ENCODE measurements at places on chromosomes 5 and 9.

GRCh38 chr5:153469423-153469822 lies 21.0 kb upstream of the GRIA1 start:
- no peak for DNase-seq

- no peak for DNase-seq
Observed at GRCh38 chr5:10642367-10642766, 78.5 kb downstream of the ANKRD33B start.

DNA sequence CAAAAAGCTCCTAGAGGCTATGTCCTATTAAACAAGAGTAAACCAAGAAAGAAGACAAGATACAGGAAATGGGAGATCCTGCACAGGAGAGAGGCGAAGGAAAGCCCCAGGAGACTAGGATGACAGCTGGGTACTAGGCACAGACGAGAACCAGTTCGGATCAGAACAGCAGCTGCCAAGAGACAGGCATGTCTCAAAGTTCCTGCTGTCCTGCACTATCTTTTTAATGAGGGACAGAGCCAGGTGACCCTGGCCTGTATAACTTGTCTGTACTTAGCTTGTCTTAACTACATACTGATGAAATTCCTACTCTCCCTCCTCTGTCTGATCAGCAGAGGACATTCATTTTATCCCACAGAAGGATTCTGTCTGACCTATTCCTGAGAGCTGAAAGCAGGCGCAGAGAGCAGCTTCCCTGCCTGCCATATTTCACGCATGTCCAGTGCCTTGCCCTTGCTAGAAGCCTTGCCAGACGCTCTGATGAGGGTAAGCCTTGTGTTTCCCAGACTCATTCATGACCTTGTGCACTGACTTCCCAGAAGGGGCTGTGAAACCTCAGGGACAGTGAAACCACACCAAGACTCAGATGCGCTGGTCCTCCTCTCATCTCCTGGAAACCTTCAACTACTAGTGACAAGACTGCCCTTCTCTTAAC lies 24.7 kb downstream of the TSC1 start:
- DNase-seq = no peak

- DNase-seq = no peak
Observed at GRCh38 chr5:142834504-142834903, 64.3 kb downstream of the ARHGAP26 start.

- no peak for DNase-seq
Observed at GRCh38 chr5:169435506-169436229, 134.7 kb upstream of the SLIT3 start.

DNA sequence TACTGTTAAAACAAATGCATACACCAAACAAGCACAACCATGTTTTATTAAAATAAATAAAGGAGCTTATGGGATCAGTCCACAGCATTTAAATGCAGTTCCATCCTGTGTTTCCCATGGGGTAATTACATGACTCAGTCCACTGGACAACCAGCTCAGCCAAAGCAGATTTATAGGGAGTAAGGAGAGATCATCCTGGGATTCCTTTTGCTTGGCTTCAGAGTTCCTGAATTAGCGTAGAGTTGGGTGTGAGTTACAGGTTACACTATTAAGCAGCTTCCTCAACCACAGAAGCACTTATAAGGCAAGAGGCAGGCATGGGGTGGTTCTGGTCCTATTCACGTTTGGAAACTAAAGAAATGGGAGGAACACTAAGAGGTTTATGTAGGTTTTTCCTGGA lies 381.1 kb upstream of the ACTBL2 start:
- no peak for DNase-seq

GRCh38 chr5:173327084-173327947 lies 898 bp downstream of the STC2 start:
- DNase-seq = peak; percentile 68

GRCh38 chr9:6833518-6834192 lies 75.9 kb downstream of the KDM4C start:
- DNase-seq = no peak

Data from left forelimb (tissue), 1 donor.